Amniotic stem cell (primary cell): ENCODE measurements at places on chromosomes 6 and 20.

GRCh38 chr6:85579581-85579980 lies 14.1 kb downstream of the SNX14 start:
- DNase-seq, result no peak

DNA sequence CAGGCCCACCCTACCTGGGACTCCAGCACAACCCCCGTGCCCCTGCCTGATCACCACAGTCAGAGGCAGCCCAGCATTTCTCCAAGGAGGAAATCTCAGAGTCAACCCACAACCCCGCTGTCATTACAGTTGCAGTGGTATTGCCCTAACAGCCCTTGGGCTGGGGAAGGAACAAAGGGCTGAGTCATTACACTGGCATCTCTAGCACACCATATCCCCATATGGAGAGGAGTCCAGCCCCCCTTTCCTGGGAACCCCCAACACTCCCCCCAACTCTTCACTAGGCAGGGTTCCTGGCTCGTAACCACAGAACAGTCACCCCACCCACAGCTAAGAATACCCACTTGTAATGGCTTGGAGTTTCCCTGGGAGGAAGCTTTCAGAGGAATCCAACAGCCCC lies 149.4 kb upstream of the OGFRL1 start:
- DNase-seq, result no peak

DNA sequence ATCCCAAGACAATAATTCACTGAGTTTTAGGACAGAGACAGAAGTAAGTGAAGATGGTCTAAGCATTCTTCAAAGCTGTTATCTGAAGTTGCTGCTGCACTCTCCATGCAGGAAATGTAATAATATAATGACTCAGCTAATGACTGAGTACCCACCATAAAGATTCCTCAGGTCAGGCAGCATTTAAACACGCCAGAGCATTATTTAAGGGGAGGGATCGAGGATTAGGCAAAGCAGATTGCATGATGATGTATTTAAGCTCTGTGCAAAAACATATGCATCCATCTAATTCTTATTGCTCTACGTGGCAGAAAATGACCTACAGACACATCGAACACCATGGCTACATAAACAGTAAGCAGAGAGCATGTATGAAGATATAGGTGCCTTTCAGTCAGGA lies 216.4 kb downstream of the UNC5CL start:
- DNase-seq, result no peak

- peak; percentile 39 for DNase-seq
These were observed 4.8 kb upstream of the PMEPA1 start for GRCh38 chr20:57714409-57715267.

DNA sequence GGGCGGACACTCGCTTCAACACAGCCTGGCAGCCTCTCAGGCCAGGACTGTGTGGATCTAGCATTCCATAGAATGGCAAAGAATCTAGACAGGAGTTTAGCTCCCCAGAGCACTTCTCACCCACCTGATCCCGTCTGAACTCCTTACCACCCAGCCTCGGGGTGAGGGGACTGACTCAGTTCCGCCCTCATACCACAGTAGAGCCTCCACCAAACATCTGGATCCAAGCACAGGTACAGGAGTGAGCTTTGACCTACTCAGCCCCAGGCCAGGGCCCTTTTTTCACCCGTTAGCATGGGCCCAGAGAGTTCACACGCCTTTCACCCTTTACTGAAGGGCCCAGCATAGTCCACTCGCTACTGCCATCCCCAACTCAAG lies 715 bp downstream of the PSMF1 start:
- DNase-seq, result no peak

DNA sequence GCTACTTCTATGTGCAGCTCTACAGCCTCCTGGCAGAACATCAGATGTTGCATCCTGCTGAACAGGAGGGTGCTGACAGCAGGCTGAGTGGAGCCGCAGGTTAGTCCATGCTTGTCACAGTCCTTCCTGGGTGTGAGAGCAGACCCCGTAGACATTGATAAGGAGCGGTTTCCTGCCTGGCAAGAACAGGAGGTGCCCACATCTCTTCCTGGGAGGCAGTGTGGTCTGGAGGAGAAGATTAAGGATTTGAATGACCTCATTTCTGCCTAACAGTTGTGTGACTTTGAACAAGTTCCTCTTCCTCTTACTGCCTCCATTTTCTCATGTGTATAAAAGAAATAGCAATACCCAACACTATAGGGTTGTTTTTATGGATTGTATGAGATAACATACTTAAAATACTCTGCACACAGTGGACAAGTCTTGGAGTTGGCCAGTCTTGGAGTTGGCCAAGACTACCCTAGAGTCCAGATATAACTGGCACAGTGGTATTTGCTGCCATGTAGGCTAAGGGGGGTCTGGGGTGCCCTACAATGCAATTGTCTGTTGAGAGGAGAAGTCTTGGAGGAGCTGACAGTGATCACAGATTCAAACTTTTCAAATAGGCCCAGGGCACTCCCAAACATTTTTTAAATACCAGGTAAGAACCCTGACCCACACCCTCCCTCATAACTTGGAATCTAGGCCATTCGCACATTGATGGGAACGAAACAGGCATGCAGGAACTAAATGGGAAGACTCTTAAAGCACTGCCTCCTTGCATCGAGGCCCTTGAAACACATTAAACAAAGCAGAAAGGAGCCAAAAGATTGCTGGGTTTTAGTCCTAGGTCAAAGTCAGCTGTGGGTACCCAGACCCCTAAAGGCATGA lies 32.6 kb upstream of the TBC1D7 start:
- no peak for DNase-seq

DNA sequence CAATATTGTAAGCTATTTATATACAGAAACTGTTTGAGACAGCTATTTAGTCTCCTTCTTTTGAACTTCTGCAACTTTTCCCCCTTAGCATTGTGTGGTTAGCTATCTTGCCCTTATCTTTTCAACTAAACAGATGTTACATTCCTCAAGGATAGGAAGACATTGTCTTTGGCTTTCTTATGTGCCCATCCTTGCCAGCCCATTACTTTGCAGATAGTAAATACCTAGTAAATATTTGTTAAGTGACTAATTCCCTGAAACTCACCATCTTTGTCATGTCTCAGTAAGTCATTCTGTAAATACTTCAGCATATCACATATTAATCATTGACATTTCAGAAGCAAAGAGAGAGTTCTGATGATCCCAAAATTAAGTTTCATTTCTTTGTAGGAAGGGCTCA lies 69.1 kb upstream of the FLRT3 start:
- DNase-seq, result no peak

GRCh38 chr6:134902074-134902861 lies 47.6 kb downstream of the ALDH8A1 start:
- DNase-seq, result no peak

DNA sequence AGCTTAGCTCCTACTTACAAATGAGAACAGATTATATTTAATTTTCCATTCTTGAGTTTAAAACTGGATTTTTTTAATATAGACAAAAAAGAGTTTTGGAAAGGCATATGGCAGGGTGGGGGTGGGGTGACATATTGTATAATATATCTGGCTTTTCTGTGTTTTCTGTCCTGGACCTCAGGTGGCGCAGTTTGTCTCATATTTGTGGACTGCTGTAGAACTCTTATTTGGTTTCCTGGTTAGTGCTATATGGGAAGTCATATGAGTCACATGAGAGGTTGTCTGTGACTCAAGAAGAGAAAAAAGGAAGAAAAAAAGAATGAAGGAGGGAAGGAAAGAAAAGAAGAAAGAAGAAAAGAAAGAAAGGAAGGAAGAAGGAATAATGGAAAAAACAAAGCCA lies 131.8 kb downstream of the CLVS2 start:
- no peak for DNase-seq

DNA sequence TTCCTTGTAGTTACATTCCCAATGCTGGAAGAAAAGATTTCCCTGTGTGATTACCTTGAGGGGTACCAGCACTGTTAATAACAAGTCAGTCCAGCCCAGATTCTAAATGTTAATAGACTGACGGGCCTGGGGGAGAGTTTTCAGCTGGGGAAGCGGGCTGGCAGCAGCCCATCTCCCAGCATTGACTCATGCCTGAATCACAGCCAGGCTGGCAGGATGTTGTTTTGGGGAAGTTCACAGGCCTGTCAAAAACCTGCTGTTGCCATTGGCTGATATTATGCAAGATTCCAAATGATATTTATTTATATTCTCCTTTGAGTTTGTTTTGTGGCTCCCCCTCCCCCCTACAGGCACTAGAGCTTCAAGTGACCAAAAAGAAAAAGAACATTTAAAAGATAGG lies 213.9 kb upstream of the CNR1 start:
- DNase-seq, result no peak

- DNase-seq, result no peak
These were observed 193.6 kb upstream of the FOXQ1 start for GRCh38 chr6:1118287-1118647.

DNA sequence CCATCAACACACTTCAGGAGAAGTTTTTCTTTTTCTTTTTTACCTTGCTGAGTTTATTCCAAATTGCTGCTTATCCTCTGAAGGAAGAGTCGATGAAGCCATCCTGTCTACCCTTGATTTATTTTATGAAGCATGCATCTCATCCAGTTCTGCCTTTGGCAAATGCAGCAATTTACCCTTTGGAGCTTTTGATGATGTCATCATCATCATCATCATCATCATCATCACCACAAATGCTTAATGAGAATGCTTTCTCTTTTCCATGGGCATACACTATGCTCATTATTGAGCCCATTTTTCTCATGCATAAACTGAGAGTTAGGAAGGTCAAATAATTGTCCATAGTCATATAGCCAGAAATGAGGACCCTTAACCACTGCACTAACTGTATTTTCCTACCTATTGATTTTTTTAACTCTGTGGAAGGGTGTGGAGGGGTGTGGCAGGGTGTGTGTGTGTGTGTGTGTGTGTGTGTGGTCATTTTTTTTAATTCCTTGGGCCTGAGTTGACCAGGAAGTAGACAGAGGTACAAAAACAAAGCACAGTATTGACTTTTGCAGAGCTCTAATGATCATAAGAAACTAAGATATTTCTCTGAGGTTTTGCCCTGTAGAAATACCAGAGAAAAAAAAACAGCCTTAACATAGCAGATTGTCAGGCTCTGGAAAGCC lies 82.8 kb downstream of the COL9A1 start:
- DNase-seq, result no peak

DNA sequence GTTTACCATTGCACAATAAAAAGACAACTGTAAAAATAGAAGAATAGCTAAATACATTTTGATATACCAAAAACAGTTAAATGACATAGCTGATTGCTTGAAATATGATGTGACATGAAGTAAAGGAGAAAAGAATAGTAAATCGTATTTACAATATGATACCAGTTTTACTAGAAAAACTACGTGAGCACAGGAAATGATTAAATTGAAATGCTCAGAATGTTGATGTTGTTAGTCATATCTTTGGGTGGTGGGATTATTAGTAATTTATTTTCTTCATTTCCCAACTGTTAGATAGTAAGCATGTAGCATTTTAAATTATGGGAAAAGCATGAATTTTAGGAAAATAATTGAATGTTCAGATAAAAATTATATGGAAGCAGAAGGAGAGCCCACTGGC lies 268.3 kb upstream of the TAB2 start:
- DNase-seq, result no peak

DNA sequence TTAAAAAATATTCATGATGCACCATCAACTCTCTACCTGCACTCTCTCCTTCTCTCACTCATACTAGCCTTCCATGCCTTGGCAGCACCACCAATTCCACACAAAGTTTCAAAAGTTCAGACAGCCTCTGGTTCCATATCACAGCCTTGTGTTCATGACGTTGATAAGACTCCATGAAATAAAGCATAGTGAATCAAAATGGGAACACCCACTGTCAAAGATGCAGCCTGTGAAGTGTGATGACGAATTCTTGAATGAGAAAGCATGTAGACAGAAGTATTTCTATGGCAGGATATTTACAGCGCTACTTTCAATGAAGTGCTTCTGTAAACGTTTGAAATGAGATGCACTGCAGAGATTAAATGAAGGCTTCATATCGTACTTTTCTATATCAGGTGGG lies 77.3 kb upstream of the FERMT1 start:
- DNase-seq, result no peak

DNA sequence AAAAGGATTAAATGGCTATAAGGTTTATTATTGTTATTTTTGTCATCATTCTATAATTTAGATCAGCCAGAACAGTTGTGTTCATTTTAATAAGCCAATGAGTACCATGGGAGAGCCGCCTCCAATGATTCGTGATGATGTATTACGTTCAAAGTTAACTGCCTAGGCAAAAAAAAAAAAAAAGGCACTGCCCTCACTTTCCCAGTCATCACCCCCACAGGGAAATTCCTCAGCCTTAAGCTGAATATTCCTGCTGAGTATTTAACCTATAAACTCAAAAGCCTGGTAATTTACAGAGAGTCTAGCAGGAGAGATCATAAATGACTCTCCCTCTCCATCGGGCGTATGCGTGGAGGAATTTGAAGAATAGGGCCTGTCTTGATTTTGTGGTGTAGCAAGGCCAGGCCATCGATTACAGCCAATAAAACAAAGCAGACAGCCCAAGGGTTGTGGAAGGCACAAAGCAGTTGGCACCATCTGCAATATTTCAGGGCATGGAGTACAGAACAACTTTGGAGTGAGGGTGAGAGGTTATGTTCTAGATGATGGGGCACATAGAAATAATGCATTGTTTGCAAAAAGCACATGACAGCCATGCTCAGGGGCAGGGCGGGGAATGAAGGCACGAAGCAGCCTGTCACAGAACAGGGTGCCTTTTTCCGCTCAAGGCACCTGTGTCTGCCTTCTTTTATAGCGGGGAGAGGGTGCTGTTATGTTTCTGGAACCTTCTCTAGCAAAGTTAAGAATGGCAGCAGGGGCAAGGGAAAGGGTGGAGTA lies 138.2 kb upstream of the DTNBP1 start:
- no peak for DNase-seq

GRCh38 chr6:72238900-72239299 lies 352.6 kb downstream of the RIMS1 start:
- DNase-seq, result peak; percentile 44

DNA sequence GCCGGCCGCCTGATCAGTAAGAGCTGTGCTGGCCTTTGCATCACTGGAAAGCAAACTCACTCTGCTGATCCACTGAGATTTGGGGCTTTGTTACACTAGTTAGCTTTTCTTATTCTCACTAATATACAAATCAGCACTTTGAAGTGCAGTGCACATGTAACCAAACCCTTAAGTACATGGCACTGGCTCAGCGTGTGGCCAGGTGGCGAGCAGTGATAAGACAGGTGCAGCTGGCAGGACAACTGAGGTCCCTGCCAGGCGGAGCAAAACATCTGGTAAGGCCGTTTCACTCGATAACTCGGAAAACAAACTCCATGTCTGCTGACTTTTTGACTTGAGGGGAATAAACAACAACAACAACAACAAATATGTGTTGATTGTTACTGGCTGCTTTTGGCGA lies 11.0 kb downstream of the GFRA4 start:
- DNase-seq, result no peak

GRCh38 chr6:22529866-22530265 lies 39.5 kb upstream of the HDGFL1 start:
- DNase-seq, result no peak

- no peak for DNase-seq
These were observed 71.1 kb downstream of the KCNB1 start for GRCh38 chr20:49411221-49411925.

- DNase-seq, result no peak
These were observed 3.2 kb downstream of the PTPN1 start for GRCh38 chr20:50513169-50514034.
